Spinal cord (tissue), 10 donors: ENCODE measurements at places on chromosomes 6 and 20. TPM values are rescaled to one million over a fixed set of nuclear protein-coding genes. Genes with fewer than 3 reads are reported as not detected.

ACTL10 gene
- 0.77 TPM for total RNA-seq

SMPDL3A gene
- total RNA-seq = 12.2 TPM

TP53TG5 gene
- total RNA-seq = 0.69 TPM

MGME1 gene
- total RNA-seq = 14.3 TPM

OTOR gene
- total RNA-seq = not detected

HLA-DRB5 gene
- total RNA-seq = 16.8 TPM

TBPL1 gene
- total RNA-seq = 53.3 TPM

BTBD3 gene
- total RNA-seq = 74.4 TPM

SLC44A4 gene
- 0.55 TPM for total RNA-seq

EEF1A2 gene
- total RNA-seq = 79.9 TPM

GRCh38 chr20:24784607-24785006 is 164.5 kb upstream of the CST7 start:
- H3K27ac ChIP-seq = no peak overlapping the region
- DNase-seq = no peak
- no peaks in the 10 kb centered on the region for H3K27me3 ChIP-seq
- no peaks in the 10 kb centered on the region for H3K36me3 ChIP-seq
- H3K4me3 ChIP-seq = no peak overlapping the region
- H3K4me1 ChIP-seq = peaks cover 33% of the 10 kb centered on the region

GRCh38 chr20:31568041-31568731 is 36.9 kb upstream of the ID1 start:
- H3K36me3 ChIP-seq = peaks cover 65% of the 10 kb centered on the region
- H3K27ac ChIP-seq = no peak overlapping the region
- H3K27me3 ChIP-seq = no peaks in the 10 kb centered on the region
- no peak overlapping the region for H3K4me3 ChIP-seq
- peaks cover 38% of the 10 kb centered on the region for H3K4me1 ChIP-seq
- DNase-seq = no peak

- no peaks in the 10 kb centered on the region for H3K27me3 ChIP-seq
- DNase-seq = no peak
- no peak overlapping the region for H3K27ac ChIP-seq
- H3K4me1 ChIP-seq = peaks cover 14% of the 10 kb centered on the region
- H3K36me3 ChIP-seq = no peaks in the 10 kb centered on the region
- no peak overlapping the region for H3K4me3 ChIP-seq
These were observed 364.5 kb upstream of the JARID2 start for GRCh38 chr6:14881398-14881797.

DNA sequence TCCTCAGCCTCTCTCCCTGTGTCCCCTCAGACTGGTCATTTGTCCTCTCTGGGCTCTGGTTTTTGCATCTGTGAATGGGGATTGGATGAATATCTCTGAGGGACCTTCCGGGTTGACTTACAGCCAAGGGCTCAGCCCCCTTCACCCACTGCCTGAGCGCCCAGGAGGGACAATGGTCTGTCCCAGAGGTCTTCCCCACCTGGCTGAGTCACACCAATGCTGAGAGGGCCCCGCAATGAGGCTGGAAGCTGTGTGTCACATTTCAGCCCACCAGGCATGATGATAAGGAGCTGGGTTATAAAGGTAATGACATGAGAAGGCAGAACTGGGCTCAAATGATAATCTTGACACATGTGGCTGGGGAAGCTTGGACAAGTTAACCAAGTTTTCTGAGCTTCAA is 70.5 kb downstream of the TOX2 start:
- no peak overlapping the region for H3K27ac ChIP-seq
- peaks cover 9% of the 10 kb centered on the region for H3K4me1 ChIP-seq
- no peak for DNase-seq
- no peaks in the 10 kb centered on the region for H3K36me3 ChIP-seq

DNA sequence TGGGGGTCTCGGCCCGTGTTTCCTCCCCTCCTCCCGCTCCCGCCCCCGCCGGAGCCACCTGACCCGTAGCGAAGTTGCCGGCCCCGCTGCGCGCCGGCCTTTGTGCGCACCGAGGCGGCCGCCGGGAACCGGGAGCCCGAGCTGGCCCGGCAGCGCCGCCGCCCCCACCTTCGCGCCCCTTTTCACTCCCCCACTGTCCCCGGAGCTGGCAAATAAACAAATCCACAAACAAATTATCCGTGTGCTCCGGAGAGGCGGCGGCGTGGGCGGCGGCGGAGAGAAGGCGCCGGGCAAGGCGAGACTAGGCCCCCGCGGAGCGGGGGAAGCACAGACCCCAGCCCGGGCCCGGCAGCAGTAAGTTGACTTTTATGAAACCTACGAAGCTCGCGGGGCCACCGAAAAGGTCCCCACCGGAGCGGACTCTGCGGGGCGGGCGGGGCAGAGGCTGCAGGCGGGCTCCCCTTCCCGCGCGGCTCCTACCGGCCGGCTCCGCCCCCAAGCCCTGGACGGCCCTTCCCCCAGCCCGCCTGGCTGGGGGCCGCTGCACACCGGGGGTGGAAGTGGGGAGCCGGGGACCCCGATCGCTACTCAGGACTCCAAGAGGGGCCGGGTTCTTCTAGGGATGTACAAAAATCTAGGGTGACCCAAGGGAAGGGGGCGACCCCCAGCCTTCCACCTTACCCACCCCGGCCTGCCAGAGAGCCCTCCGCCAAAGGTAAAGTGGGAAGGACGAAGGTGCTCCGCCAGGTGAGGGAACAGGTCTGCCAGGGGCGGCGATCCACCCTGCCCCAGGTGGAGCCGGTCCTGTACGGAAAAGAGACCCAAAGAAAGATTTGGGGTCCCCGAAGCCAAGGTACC is 40.7 kb downstream of the YTHDF1 start:
- peaks cover 63% of the 10 kb centered on the region for H3K4me1 ChIP-seq
- H3K27ac ChIP-seq = no peak overlapping the region
- H3K27me3 ChIP-seq = peaks cover 60% of the 10 kb centered on the region
- peaks cover 6% of the 10 kb centered on the region for H3K36me3 ChIP-seq

GRCh38 chr20:53872081-53872541 is 198.3 kb downstream of the BCAS1 start:
- DNase-seq = no peak
- no peaks in the 10 kb centered on the region for H3K27me3 ChIP-seq
- H3K4me1 ChIP-seq = no peaks in the 10 kb centered on the region

- no peaks in the 10 kb centered on the region for H3K27me3 ChIP-seq
- no peak overlapping the region for H3K4me3 ChIP-seq
- no peak for DNase-seq
- H3K4me1 ChIP-seq = peaks cover 21% of the 10 kb centered on the region
These were observed 32.6 kb upstream of the APCDD1L start for GRCh38 chr20:58547623-58548475.

DNA sequence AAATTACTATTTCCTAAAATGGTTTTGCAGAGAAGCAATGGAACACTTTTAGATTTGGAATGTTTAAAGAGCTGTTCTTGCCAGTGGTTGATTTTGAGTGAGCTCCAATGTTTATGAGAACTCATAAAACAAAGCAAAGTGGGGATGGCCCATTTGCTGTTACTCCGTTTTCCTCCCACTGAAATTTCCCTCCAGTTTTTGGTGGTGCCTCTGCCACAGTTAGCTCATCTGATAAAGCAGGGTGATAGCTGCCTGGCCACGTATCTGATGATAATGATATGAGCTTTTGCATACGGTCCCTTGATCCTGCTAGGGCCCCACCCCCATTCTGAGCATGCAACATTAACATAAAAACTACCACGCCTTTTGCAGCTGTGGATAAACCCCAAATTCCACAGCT is 10.4 kb downstream of the CD83 start:
- no peaks in the 10 kb centered on the region for H3K36me3 ChIP-seq
- H3K4me1 ChIP-seq = peaks cover 10% of the 10 kb centered on the region
- no peak overlapping the region for H3K4me3 ChIP-seq
- DNase-seq = no peak

DNA sequence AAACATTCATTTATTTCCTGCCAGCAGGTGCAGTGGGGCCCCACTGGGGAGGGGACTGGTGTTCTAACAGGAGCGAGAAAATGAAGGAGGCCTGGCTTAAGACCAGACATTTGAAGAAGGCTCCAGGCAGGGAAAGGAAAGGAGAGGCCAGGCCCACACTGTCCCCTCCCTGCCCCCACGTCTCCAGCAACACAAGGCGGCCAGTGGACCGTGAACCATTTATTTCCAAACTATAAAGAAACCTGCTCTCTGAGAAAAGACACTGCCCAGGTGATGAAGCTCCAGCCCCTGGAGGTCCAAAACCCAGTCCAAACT is 41.4 kb upstream of the CDH22 start:
- no peak for DNase-seq
- H3K4me3 ChIP-seq = no peak overlapping the region
- H3K27me3 ChIP-seq = no peaks in the 10 kb centered on the region
- H3K27ac ChIP-seq = no peak overlapping the region

DNA sequence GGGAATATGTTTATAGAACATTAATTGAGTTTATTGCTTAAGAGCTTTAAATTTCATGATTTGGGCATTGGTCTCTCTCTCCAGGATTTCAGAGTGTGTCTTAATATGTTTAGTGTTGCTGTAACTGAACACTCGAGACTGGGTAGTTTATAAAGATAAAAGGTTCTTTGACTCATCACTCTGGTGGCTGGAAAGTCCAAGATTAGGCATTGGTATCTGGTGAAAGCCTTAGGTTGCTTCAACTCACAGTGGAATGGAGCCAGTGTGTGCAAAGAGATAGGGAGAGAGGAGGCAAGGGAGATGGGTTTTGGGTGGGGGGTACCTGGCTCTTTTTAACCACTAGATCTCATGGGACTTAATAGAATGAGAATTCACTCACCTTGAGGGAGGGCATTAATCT is 35.6 kb upstream of the DTNBP1 start:
- H3K4me3 ChIP-seq = no peak overlapping the region
- no peaks in the 10 kb centered on the region for H3K27me3 ChIP-seq
- H3K27ac ChIP-seq = no peak overlapping the region
- no peaks in the 10 kb centered on the region for H3K36me3 ChIP-seq
- no peaks in the 10 kb centered on the region for H3K4me1 ChIP-seq
- no peak for DNase-seq

DNA sequence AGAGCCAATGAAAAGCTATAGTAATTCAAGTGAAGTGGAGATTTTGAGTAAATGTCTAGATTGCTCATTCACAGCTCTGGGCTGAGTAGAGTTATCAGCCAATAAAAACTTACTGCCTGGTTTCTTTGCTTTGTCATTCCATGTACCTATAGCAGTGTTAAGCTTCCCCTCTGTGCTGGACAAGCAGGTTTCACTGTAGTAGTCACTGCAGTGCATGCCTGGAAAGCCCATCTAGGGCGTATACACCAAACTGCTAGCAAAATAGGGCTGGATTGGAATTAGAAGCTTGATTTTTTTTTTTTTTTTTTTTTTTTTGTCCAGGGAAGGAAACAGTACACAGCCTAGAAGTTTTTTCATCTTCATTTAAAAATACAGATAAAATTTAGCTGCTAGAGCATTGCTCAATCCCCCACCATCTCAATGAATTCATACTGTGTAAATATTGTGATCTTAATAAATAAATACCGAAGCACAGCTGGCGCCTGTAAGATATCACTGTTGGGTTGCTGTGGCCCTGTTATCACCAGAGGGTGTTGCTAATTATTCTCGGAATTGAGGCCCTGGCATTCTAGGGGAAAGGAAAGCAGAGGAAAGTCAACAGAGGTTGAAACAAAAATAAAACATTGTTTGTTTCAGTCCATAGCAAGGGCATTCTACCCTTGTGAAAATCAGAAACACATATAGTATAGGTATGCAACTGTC is 968.5 kb upstream of the GJE1 start:
- no peak for DNase-seq
- H3K4me1 ChIP-seq = no peaks in the 10 kb centered on the region
- H3K36me3 ChIP-seq = no peaks in the 10 kb centered on the region
- no peak overlapping the region for H3K27ac ChIP-seq

DNA sequence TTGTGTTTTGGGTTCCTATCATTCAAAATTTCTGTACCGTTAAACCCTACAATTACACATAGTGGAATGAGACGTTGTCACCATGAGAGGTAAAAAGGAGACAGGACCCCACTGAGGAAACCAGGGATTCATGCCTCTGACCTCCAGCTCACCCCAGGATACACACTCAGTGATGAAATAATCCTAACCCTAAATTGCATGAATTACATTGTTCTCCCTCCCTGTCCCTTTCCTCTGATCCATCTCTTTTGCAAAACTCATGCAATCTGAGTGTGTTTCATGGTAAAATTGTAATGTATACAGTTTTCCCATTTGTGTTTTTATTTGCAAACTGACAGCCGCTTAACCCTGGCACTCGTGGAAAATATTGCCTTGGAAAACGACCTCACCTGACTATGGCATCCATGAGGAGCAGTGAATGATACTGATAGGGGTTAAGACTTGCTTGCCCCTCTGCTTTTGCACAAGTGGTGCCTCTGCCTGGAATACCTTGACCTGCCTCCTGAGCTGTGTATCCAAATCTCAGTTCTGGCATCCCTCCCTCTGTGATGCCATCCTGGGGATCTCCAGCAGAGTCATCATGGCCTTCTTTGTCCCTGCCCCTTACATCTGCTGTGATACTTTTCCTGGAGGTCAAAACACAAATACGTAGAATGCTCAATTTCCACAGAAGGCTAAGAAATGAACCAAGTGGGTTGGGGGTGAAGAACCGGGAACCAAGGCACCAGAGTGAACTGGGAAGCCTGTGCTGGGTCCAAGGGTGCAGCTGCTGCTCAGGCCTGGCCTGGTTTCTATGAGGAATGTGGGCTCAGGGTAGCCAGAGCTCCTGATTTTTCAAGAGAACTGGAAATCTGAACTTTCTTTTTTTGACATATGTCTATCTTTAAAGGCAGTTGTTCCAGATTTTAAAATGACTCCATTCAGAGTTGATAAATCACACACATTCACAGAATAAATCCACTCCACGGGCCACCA is 211.6 kb upstream of the ZNF217 start:
- H3K27ac ChIP-seq = no peak overlapping the region
- no peak overlapping the region for H3K4me3 ChIP-seq
- no peaks in the 10 kb centered on the region for H3K36me3 ChIP-seq
- H3K27me3 ChIP-seq = no peaks in the 10 kb centered on the region

- H3K27me3 ChIP-seq = no peaks in the 10 kb centered on the region
- DNase-seq = no peak
- H3K4me1 ChIP-seq = no peaks in the 10 kb centered on the region
- peaks cover 14% of the 10 kb centered on the region for H3K36me3 ChIP-seq
These were observed 24.8 kb downstream of the TMX4 start for GRCh38 chr20:7994809-7995208.
